Activated gamma-delta T cell treated with Interleukin-2 at 50 U/mL for 16 hours (primary cell): ENCODE measurements at places on chromosomes 1 and 21.

DNA sequence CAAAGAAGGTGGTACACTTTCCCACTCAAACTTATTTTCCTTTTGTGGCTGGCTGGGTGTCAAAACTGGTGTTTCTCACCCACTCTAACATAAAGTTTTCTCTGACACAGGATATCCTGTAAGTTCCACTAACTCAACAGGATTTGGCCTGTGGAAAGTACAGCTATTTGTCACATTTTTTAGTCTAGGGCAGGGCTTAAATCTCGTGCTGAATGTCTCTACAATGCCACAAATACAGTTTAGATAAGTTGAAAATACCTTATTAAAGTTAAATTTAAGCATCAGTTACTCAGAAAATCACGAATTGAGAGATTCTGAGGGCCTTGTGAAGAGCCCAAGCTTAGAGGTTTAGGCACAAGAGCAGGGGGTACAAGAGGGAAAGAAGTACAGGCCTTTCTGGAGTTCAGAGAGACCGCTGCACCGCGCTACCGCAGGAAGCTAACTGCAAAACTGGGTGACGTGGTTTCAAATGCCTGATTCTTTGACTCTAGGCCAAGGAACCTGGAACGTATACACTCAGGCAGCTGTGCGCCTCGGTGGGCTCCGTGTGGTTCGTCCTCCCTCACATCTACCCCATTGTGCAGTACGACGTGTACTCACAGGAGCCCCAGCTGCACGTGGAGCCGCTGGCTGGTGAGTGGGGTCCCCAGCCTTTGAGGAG lies 23.4 kb upstream of the PWP2 start:
- peak; percentile 62 for DNase-seq

DNA sequence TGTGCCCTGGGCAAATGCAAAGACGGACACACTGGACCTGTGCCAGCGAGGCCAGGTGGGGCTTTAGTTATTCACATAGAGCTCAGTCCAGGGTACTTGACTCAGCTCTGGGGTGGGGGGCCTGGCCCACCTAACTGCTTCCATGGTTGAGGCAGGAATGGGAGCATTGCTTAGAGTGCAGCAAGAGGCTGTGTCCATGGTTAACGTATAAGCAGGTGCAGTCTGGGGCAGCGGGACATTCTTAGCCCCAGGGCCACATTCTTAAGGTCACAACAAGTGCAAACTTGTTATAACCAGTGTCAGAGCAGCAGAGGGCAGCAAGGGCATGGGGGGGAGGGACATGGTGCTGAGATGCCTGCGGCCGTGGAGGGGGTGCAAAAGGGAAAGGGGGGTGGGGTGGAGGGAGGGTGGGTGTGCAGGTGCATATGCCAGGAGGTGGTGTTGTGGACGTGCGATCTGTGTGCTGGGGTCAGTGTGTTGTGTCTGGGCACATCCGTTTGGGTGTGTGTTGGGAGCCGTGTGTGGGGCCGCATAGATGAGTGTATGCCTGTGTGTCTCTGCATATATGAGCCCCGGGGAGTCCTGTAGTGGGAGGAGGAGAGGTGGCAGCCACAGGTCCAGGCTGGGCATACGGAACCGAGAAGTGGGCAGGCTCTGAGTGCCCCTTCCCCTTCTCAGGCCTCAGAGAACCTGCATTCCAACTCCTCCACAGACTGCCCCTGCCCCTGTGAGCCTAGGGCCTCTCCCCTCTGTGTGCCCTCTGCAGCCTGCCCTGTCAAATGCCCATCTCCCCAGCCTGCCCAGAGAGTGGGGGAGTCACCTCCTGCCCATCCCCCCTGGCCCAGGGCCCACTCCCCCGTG lies 8.4 kb downstream of the KCNJ10 start:
- DNase-seq = no peak

- peak; percentile 28 for DNase-seq
Observed at GRCh38 chr21:35428489-35428888, 379.4 kb upstream of the RUNX1 start.

DNA sequence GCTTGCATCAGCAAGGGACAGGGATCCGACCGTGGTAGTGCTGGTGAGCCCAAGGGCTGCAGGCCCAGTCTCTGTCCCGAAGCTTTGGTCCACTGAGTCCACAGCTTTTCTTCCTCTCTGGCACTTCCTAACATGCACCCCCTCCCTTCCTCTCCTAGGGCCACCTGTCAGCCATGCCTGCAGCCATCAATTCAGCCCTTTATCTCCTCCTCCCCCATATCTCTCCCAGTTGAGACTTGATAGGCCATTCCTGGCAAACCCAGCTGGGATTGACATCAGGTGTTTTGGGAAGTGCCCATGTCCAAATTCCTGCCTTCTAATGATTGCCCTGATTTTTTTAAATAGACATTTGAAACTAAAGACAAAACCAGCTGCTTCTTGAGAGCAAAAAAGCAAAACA lies 25.6 kb downstream of the HLX start:
- DNase-seq = no peak

- no peak for DNase-seq
Observed at GRCh38 chr21:36835383-36835795, 131.1 kb downstream of the HLCS start.

DNA sequence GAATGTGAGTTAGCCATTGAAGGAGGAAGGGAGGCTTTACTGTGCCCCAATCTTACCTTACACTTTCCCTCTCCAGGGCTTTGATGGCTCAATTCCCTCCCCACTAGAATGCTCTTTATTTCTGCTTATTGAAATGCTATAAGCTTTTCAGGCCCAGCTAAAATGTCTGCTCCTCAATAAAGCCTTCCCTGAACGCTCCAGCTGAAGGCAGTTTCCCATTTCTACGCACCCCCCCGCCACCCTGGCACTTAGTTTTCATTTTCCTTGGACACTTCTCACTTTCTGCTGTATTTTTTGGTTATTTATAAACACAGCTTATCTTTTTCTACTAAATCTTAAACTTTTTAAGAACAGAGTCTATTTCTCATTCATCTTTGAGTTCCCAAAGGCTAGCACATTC lies 7.1 kb upstream of the TMEM167B start:
- DNase-seq = no peak

DNA sequence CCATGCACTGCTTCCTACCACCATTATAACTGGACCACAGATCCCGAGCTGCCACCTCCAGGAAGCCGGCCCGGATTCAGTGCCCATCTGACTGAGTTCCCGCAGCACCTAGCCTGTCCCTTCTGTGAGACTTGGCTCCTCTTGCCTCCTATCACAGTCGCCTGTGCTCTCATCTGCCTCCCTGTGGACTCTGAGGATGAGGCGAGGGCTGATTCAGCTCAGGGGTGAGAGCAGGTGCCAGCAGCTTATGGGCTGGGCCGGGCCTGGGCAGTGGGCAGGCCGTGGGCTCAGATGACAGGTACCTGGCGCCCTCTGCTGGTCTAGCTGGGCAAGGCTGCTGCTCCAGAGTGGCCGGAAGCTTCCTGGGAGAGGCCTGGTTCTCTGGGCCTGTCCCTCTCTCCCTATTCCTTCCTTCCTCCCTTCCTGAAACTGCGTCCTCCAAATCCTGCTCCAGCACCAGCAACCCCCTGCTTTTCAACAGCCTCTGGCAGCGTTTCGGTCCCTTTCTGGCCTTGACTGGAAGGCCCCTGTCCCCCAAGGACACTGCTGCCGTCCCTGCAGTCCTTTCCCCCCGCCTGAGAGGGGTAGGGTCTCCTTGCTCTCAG lies 17.3 kb upstream of the PCSK9 start:
- peak; percentile 51 for DNase-seq

- DNase-seq = no peak
Observed at GRCh38 chr1:48616710-48617109, 144.7 kb upstream of the SPATA6 start.

GRCh38 chr1:181647314-181648035 lies 164.2 kb downstream of the CACNA1E start:
- DNase-seq = no peak

- DNase-seq = no peak
Observed at GRCh38 chr1:119327450-119328155, 41.0 kb upstream of the HAO2 start.

- DNase-seq = no peak
Observed at GRCh38 chr1:157429601-157430240, 122.6 kb downstream of the FCRL5 start.

GRCh38 chr1:180584869-180585268 lies 26.1 kb downstream of the OVAAL start:
- no peak for DNase-seq

- no peak for DNase-seq
Observed at GRCh38 chr1:195979646-195980045, 628.6 kb downstream of the KCNT2 start.

GRCh38 chr1:183882335-183883167 lies 77.6 kb downstream of the RGL1 start:
- no peak for DNase-seq

GRCh38 chr1:212242288-212242984 lies 42.8 kb upstream of the PPP2R5A start:
- DNase-seq = no peak

GRCh38 chr1:14340002-14340785 lies 258.3 kb upstream of the KAZN start:
- DNase-seq = no peak

DNA sequence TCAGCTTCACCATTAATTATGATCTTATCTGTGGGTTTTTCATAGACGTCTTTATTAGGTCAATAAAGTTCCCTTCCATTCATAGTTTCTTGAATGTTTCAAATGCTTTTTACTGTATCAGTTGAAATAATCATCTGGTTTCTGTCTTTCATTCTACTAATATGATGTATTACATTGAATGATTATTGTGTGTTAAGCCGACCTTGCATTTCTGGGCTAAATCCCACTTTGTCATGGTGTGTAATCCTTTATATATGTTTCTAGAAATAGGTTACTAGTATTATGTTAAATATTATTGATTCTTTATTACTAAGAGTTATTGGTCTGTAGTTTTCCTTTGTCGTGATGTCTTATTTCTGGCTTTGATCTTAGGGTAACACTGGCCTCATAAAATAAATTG lies 134.9 kb downstream of the FASLG start:
- DNase-seq = no peak

DNA sequence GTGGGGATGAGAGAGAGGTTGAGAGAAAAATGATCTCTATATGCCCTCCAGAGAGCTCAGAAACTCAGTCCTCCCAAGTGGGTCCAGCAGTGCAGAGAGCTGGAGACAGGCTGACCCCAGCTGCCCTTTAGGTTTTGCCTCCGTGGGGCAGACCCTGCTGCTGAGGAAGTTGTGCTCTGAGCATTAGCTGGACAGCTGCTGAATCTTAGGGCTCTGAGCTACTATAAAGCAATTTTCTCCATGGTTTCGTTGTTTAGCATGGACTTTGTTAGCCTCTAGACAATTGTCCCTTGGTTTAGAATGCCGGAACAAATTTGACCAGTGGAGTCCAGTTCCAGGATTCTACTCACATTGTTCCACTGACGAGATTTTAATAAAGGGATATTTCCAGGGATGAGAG lies 22.1 kb downstream of the BATF3 start:
- DNase-seq = no peak

DNA sequence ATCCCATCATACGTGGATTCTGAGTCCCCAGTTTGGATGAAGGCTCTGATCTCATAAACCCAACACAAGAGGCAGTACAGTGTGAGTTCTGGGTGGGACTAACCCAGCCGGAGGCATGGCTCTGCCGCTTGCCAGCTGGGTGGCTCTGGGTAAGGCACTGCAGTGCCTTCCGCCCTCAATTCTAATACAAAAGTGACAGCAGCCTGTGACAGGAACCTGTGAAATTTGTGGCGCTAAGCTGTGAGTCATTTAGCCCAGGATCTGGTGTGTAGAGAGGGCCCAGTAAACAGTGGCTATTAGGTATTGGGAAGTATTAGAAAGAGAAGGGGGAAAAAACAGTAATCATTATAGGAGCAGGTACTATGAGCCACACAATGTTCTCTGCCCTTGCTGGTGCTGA lies 23.3 kb downstream of the HSPG2 start:
- DNase-seq = no peak

DNA sequence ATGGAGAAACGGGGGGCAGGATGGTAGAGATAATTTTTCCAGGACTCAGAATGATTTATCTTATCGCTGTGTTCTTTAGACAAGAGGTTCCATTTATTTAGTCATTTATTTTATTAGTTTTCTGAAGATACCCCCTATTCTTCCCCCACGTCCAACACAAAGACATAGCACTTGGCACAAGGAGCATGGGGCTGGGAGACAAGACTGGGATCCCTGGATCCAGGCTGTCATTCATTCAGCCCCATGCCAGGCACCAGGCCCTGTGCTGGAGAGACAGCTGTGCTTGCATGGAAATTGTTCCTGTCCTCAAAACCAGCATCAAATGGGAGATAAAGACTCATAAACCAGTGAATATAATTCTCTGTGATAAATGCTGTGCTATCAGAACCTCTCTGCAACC lies 27.1 kb upstream of the PLXNA2 start:
- DNase-seq = no peak

DNA sequence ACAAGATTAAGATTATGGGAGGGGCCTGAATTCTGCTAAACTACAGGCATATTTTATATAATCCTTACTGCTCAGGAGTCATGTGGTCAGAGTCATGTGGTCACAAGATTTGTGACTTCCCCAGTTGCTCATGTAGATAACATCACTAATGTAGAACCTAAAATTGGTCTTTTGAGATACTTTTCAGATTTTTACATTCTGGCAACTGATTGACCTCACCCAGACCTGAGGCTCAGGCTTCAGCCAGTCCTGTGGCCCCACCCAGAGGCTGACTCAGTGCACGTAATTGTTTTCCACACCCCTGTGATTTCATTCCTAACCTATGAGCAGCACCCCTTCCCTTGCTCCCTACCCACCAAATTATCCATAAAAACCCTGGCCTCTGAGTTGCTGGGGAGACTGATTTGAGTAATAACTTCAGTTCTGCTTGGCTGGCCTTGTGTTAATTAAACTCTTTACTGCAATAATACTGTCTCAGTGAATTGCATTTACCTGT lies 41.7 kb upstream of the ZNF326 start:
- peak; percentile 20 for DNase-seq

GRCh38 chr1:150535511-150536287 lies 13.5 kb upstream of the ADAMTSL4 start:
- DNase-seq = no peak

DNA sequence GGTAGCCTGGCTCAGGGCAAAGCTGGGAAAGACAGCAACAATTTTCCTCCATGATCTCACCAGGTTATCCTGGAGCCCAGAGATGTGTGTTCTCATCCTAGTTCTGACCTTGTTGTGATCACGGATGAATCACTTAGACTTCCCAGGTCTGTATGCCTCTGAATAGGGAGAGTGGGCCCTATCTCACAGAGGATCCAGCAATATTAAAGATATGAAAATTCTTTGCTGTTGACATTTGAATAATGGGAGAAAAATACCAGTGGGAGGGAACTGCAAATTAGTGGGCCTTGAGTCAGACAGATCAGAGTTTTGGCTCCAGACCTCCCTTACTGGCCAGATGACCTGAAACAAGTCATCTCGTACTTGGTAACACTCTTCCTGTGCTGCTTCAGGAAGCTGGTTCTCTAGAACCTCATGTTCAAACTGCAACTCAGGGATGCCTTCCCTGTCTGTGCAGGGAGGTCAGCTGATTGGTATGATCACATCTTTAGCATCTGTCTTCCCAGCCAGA lies 32.8 kb upstream of the RNF19B start:
- DNase-seq = no peak

DNA sequence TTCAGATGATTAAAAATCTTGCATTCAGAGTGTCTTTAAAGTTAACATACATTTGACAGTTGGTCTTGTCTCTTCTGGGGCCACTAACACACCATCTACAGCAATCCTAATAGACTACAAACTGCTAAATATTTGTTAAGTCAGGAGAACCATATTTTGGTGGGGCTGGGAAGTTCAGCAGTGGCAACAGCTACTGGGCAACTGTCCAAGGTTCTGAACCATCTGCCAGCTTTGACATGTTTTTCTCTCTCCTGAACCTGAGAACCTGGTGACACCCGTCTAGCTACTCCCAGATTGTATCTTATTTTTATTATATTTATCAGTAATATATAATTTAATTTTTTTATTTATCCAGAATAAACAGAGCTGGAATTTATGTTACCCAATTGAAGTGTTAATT lies 199.0 kb upstream of the DPYD start:
- DNase-seq = no peak
